T-cell (primary cell): ENCODE measurements at places on chromosomes 2 and 18.

DNA sequence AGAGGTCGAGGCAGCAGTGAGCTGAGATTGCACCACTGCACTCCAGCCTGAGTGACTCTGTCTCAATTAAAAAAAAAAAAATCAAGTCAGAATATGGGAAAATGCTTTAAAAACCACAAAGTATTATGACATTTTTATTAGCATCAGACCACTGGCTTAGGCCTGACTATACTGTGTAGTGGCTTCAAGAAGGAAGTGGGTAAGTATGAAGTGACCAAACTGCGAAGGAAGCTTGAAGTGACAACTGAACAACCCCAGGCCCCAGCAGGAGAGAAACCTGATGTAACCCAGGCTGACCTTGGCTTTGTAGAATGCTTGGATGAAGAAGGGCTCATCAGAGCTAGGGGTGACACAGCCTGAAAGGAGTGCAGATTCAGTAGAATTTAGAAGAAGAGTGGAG, 21.4 kb upstream of the HAAO start:
- no peak for DNase-seq

GRCh38 chr2:226915846-226916360, 80.0 kb downstream of the RHBDD1 start:
- DNase-seq, result no peak

- no peak for DNase-seq
Measured at GRCh38 chr18:43180814-43181213, 65.3 kb upstream of the RIT2 start.

GRCh38 chr18:3761266-3761665, 311.3 kb downstream of the TGIF1 start:
- DNase-seq, result no peak

GRCh38 chr2:240350006-240350355, 85.5 kb upstream of the GPC1 start:
- no peak for DNase-seq

DNA sequence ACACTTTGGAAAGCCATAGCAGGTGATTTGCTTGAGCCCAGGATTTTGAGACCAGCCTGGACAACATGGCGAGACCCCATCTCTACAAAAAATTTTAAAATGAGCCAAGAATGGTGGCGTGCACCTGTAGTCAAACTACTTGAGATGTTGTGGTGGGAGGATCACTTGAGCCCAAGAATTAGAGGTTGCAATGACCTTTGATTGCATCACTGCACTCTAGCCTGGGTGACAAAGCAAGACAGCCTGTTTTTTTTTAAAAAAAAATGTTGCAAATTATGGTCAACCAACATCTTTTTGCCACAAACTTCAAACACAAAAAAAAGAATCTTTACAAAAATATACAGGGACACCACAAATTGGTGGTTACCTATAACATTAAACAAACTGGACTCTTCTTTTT, 40.3 kb downstream of the MEX3C start:
- DNase-seq, result no peak

- no peak for DNase-seq
Measured at GRCh38 chr2:25976983-25977741, 5.1 kb downstream of the KIF3C start.

DNA sequence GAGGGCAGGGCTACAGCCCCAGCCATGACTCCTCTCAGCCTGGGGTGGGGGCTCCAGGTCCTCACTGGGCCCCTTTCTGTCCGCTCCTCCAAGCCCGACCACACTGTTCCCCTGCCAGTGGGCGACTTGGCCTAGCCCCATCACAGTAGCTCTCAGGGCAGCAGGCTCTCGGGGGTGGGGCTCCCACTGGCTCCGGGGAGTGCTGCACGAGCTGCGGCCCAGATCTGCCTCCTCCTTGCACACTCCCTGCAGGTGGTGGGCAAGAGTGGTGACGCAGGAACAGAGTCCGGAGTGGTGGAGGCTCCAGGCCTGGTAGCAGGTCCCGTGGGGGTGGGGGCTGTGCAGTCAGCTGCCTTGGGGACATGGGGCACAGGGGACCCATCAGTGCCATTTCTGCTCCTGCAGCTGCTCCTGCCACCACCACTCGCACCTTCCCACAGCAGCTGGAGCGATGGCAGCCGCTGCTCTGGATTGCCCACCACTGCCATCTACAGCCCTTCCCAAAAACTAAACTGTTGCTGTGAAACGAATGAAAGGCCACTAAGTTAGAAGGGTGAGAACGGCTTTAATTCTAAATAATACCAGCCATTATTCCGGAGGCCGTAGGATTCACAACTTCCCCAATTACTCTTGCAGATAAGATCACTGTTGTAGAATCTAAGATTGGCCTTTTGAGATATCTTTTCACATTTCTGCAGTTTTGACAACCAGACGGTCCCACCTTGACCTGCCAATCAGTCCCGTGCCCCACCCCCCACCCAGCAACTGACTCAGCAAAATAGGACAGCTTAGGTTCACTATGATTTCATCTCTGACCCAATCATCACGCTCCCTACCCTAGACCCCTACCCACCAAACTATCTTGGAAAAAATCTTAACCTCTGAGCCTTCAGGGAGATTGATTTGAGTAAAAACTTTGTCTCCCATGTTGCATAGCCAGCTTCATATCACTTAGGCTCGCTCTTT, 530.2 kb downstream of the DCC start:
- no peak for DNase-seq

GRCh38 chr18:37684590-37684989, 119.0 kb upstream of the CELF4 start:
- DNase-seq, result no peak

GRCh38 chr18:13361431-13361830, 142.9 kb downstream of the LDLRAD4 start:
- no peak for DNase-seq

GRCh38 chr2:216862628-216863398, 2.9 kb upstream of the TNP1 start:
- DNase-seq, result no peak

GRCh38 chr2:36409335-36409734, 53.8 kb downstream of the CRIM1 start:
- no peak for DNase-seq

DNA sequence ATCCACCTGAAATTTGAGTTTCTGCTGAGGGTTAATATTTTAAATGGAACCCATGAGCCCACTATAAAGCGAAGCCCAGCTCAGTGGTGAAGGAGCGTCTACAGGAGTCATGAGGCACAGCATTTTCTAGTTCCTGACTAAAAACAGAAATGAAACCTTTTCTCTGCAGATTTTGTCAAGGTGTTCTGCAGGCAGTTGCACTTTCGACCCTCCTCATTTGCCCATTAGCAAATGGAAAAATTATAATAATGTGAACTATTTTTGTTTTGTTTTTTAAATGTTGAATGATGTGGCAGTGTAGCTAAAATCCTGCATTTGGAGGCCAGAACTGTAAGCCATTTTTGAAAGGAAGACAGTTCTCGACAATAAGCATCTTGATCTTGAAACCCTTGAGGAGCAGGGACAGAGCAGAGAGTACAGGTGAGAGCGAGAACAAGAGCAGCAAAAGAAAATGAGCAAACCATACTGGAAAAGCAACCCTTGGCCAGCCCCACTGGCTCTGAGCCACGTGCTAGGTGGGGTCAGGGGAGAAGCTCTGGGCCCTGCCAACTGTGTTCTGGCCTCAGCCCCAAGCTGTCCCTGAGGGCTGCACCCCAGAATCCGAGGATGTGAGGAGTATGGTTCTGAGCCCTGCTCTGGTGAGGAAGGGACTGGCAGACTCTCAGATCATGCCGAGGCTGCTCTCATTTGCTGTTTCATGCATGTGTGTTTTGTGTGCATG, 26.4 kb upstream of the COPS8 start:
- DNase-seq, result no peak

- no peak for DNase-seq
Measured at GRCh38 chr18:12860530-12860929, 23.5 kb downstream of the PTPN2 start.

DNA sequence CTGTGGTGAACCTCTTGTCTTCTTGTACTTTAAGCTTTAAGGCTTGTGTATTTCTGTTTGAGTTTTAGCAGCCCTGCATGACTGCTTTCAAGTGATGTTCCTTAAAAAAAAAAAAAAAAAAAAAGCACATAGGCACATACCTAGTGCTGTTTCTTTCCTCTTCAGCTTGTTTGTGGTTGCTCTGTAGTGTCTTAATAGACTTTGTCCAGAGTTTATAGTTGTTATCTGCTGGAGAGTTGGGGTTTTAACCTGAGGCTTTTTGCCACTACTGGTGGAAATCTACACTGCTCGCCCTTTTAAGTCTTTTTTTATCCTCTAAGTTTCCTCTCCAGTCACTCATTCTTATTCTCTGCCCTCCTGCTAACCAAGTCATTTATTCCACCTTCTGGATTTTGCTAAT, 34.5 kb downstream of the AGFG1 start:
- no peak for DNase-seq

DNA sequence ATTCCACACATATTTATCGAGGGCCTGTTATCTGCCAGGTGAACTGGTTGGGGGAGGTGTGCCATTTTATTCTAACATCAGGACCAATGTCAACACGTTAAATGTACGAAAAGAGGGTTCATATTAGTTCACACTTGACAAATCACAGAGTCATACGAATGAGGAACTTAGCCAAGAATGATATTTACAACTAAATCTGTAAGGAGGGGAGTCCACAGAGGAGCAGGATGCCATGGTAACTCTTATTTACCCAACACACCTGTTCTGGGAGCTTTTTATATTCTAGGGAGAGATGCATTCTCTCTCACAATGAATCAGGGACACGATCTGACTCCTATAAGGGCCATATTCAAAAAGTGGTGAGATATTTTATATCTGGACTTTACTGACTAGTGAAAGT, 144.1 kb downstream of the CDC42EP3 start:
- DNase-seq, result no peak

DNA sequence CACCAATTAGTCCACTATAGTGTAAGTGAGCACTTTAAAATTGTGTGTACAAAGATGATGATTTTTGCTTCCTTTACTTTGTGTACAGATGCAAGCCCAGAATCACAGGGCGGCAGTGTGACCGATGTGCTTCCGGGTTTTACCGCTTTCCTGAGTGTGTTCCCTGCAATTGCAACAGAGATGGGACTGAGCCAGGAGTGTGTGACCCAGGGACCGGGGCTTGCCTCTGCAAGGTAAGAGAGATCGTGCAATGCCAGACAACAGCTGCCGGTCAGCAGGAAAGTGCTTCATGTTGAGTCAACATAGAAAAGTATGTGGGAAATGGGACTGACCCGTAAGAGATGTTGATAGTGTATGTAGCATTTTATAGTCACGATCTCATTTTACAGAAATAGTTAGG, 156.8 kb upstream of the TTC39C start:
- DNase-seq, result no peak

- no peak for DNase-seq
Measured at GRCh38 chr2:126518196-126518595, 137.8 kb upstream of the GYPC start.

DNA sequence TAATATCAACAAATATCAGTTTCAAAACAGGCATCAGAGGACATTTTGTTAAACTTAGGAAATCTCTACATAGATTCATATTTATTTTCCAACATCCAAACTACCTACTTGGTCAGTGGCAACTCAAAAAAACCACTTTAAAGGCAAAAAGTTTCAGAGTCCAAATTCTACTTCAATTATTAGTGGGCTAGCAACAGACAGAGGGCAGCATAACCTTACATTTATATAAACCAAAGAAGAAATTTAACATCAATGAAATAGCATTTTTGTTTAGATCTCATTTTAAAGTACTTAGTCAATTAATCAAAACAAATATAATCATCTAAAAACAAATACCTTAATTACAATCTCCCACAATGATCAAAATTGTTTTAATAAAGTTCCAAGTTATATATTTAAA, 33.3 kb downstream of the RTTN start:
- no peak for DNase-seq

GRCh38 chr18:39406941-39407340, 1841.3 kb upstream of the CELF4 start:
- no peak for DNase-seq

GRCh38 chr2:43370705-43371104, 144.3 kb upstream of the ZFP36L2 start:
- no peak for DNase-seq

GRCh38 chr2:241906826-241907570, 37.5 kb downstream of the RTP5 start:
- DNase-seq, result no peak

- no peak for DNase-seq
Measured at GRCh38 chr18:12315490-12315889, 7.4 kb downstream of the TUBB6 start.

- DNase-seq, result no peak
Measured at GRCh38 chr2:100954044-100954420, 48.1 kb upstream of the RPL31 start.

- DNase-seq, result no peak
Measured at GRCh38 chr2:160931531-160931930, 228.7 kb upstream of the TANK start.

- no peak for DNase-seq
Measured at GRCh38 chr2:11376071-11376470, 31.6 kb upstream of the ROCK2 start.

DNA sequence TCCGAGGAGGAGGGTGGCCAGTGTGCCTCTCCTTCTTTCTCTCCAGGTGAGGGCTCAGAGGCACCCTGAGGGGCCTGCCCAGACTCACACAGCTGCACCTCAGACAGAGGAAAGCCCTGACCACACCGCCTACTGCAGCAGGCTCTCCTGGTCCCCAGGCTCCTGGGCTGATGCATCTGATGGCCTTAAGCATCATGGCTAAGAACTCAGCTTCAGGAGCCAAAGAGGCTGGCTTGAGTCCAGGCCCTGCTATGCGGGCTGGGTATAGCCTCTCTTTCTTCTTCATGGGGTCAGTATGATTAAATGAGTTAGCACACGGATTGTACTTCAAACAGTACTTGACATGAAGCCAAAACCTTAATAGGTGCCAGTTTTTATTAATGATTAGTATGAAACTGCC, 89.6 kb downstream of the TGFA start:
- DNase-seq, result no peak

DNA sequence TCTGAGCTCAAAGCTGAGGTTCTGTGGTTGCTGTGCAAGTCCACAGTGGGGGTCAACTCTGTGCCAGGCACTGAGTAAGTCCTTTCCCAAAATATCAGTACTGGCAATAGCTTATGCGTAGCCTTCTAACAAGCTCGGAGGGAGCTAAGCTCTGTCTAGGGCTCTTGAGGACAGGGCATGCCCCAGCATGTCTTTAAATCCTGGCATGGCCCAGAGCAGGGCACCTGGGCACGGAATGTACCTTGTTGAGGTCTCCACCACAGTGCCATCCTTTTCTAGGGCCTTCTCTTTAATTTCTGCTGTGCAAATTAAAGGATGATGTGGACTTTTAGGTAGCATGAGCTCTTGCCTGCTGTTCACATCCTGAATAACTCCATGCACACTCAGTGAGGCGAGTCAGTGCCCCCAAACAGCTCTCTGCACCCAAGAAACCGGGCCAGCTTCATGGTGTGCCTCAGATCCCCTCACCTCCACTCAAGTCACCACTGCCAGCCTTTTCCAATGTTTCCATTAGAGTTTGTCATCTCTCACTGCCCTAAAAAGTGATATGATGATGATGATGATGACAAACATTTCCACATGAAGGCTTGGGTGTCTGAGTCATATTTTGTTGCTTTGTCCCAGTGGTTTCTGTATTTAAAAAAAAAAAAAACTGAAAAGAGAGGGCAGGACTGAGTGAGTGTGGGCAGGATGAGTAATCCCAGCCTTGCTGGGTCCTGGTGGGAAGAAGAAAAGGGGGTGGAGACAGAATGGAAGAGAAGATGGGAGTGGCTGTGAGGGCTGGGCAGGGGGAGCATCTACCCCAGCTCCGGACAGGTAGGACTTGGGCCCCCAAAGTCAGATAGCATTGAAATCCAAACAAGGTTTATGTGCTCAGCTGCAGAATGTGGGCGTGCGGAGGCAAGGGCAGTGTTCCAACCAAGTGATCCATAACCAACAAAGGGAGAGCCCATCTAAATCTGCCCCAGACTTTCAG, 78.9 kb downstream of the ZBTB7C start:
- no peak for DNase-seq

GRCh38 chr2:109721626-109722025, 72.5 kb upstream of the RGPD5 start:
- no peak for DNase-seq
